ENCODE measurements at places on chromosomes 11 and 22.

DNA sequence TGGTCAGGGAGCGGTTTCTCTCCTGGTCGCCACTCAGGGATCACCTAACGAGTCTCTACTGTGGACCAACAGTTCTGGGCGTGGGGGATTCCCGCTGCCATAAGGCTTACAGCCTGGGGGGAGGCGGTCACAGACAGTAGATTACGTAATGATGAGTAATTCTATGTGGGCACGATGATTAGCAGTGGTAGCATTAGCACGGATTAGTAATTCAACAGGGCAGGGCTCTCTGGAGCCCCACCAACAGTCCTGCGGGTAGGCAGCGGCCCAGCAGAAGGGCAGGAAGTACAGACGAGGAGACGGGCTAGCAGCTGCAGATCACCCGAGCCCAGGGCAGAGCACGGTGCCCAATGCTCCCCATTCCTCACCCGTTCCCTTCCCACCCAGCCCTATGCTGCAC lies 3.6 kb downstream of the SHISAL1 start:
- DNase-seq: peak; percentile 72

- no peak for DNase-seq
Observed at GRCh38 chr11:130642994-130643393, 194.5 kb downstream of the ADAMTS15 start.

GRCh38 chr11:117825538-117826189 lies 1.1 kb upstream of the FXYD2 start:
- no peak for DNase-seq

DNA sequence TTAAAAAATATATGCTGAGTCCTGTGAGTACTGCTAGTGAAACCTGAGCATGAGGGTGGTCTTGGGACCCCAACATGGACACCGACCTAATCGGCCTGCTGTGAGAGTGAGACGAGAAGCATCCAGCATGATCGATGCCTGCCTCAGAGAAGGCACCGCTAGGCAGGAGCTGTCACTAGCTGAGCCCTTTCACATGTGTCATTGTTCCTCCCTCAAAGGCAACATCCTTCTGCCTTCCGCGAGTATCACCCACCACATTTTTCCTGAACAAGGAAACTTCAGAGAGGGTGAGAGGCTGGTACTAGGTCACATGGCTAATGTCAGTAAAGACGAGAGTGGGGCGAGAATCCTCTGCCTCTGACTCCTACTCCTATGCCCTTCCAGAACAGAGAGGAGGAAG lies 35.6 kb downstream of the AP1B1 start:
- no peak for DNase-seq

DNA sequence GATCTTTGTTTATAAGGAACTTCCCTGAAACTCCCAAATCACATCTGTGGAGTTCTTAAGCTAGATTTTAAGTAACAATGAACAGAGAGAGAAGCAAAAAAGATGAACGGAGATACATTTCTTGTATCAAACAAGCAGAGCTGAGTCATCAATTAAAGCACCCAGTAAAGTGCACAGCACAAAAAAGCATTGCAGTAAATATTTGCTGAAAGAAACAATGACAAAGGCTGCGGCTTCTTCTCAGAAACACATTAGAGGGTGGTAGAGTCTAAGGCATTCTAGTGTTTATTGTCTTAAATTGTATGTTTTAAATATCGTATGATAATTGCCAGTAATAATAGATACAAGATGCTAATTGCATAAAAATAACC lies 941.6 kb upstream of the CHORDC1 start:
- DNase-seq: no peak

DNA sequence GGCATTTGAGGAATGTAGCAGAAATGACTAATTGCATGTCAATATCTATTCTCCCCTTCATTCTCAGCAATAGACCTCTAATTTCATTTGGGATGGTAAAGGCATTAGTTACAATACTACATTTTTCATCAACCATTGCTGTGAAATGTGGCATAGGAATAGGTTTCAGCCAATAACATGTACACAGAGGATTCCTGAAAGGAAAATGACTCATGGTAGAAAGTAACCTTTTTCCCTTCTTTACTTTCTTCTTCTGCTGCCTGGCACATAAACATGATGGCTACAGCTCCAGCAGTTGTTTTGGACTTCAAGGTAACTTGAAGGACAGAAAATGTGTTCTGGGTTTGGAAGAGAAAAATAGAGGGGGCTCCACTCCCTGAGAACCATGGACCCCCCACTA lies 231.8 kb upstream of the CTSC start:
- DNase-seq: no peak

DNA sequence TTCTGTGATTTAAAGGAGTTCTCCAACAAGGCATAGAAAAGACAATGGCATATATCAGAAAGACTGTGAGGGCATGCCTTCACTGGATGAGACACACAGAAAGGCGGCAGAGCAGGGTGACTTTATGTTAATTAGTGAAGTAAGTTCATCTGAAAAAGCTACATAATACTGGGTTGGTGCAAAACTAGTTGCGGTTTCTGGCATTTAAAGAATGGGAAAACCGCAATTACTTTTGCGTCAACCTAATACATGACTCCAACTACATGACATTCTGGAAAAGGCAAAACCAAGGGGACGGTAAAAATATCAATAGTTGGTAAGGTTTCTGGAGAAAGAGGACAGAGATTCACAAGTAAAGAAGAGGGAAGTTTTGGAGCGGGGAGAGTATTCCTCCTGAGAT lies 5.1 kb downstream of the RFPL1 start:
- peak; percentile 61 for DNase-seq

DNA sequence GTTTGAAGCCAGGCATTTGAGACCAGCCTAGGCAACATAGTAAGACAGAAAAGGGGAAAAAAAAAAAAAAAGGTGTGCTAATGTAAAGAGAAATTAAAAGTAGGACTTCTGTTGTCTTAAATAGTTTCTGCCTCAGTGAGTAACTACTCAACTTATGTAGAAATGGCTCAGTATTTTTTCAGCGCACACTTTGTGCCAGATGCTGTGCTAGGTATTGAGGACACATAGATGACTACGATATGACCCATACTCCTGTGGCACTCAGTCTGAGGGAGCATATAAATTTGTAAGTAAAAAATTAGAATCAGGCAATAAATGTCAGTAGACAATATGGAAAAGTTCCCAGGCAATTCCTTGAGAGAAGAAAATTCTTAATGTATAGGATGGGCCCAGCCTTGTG lies 93.9 kb downstream of the YAP1 start:
- DNase-seq: no peak

GRCh38 chr22:28893810-28894209 lies 10.4 kb downstream of the ZNRF3 start:
- DNase-seq: no peak

DNA sequence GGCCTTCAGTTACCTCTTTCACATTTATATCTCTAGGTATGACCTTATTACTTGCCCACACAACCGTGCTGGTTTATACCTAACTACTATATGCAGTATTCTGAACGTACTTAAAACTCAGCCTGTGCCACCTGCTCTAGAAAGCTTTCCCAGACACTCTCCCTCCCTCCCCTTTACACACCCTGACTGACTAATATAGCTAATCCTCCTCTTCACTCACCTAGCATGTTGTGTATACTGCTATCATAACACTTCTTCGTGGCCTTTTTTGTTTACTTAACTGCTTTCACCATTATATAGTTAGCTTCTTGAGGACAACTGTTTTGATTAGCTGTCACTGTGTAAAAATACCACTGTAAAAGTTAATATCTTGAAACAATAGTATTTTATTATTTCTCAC lies 23.5 kb downstream of the RNF214 start:
- DNase-seq: no peak

GRCh38 chr11:45266676-45267020 lies 19.5 kb downstream of the SYT13 start:
- DNase-seq: no peak

DNA sequence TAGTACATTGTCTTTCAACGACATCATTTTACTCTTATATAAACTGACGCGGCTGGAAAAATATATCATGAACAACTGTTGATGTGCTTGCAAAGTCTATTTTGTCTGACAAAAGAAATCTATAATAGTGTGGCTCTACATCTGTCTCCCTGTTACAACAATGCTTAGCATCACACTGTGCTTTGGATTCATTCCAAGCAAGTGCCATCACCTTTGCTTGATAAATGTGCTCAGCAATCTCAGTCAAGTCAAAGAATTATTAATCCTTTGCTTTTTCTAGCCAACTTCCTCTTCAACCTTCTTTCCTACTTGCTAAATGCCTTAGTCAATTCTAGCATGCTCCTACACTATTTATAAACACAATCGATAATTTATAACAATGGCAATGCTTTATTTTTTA lies 140.5 kb downstream of the FCHSD2 start:
- DNase-seq: no peak

GRCh38 chr22:46738647-46739093 lies 618 bp upstream of the CERK start:
- DNase-seq: peak; percentile 32

DNA sequence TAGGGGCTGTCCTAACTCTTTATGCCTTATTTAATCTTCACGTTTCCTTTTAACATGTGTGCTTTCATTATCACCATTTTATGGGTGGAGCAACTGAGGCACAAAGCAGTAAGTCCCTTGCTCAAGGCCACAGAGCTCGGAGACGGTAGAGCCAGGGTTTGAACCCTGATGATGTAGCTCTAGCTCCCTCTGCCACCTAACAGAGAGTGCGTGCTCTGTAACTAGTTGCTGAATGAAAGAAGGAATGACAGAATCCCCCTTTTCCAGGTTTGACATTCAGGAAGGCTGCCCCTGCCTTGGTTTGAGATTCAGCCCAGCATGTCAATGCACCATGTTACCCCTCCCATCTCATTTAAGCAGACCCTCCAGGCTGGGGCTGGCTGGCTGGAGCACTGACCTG lies 193.3 kb upstream of the NAV2 start:
- DNase-seq: no peak

GRCh38 chr22:24550902-24551435 lies 4.0 kb downstream of the GUCD1 start:
- no peak for DNase-seq

DNA sequence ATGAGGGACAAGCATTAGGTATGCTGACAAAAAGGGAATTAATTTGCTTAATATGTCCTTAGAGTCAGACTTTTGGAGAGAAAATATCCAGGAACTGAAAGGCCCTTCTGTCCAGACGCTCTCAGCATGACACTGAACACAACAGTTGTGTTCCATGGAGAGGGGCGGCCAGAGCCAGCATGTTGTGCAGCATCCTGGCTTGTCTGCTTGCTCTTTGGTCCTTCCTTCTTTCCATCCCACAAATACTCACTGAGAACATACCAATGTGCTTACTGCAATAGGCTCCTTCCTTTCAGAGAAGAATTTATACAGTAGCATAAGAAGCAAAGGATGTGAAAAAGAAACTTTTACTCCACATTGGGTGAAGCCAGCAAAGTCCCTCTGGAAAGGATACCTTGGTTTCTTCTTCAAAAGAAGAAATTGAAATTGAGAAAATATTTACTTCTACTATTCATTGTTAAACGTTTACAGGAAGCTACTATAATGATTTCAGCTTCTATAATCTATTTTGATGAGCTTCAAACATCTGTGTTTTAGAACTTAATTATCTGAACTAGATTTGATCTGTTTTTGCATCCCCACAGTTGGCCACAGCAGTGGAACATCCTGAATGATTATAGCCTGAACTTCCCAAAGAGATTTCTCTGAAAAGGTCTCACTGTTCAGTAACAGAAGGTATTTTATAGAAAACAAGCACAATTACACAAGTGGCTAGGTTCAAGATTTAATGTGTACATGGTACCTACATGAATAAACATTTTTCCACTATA lies 304.1 kb upstream of the PITPNB start:
- no peak for DNase-seq

DNA sequence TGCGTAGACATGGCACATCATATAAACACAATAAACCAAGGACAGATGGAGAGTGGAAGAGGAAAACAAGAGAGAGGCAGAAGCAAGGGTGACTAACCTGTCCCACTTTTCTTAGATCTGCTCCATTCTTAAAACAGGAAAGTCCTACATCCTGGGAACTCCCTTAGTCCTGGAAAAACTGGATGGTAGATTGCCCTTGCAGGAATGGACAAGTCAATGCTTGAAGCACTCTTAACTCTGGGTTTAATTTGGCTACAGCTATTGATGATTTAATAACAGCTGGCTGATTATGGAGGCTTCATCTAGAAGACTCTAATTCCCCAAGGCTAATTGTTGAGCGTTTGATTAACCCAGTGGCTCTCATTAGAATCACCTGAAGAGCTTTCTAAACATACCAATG lies 258.8 kb downstream of the MIAT start:
- DNase-seq: no peak

- DNase-seq: no peak
Observed at GRCh38 chr22:41857155-41857859, 24.4 kb downstream of the SREBF2 start.

DNA sequence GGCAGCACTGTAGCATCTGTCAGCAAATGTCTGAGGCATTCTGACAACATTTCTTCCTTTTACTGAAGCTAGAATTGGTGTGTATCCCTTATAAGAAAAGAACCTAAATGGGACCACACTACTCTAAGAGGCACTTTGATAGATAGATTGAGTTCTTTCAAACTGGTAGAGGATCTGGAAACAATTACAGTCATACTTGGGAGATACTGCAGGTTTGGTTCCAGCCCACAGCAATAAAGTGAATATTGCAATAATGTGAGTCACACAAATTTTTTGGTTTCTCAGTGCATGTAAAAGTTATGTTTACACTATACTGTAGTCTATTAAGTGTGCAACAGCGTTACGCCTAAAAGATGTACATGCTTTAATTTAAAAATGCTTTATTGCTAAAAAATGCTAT lies 96.9 kb downstream of the SBF2 start:
- no peak for DNase-seq

DNA sequence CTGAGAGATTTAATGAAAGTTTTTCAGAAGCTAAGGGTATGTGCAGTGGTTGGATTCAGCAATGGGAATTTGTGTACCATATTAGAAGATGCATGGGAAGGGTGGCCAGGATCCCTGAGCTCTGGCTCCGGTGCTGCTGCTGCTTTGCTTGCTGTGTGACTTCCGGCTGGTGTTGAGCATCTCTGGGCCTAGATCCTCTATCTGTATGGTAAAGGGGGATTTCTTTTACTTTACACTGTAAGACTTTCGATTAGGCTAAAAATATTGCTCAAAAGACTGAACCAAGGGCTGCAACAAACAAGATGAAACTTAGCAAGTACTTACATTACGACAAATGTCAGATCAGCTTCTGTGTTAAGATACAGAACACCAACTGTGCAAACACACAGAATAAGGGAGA lies 39.1 kb downstream of the XRRA1 start:
- DNase-seq: no peak
